ENCODE measurements at places on chromosomes 7 and 10.

GRCh38 chr10:104766341-104766740, 125.3 kb downstream of the SORCS3 start:
- DNase-seq: no peak

DNA sequence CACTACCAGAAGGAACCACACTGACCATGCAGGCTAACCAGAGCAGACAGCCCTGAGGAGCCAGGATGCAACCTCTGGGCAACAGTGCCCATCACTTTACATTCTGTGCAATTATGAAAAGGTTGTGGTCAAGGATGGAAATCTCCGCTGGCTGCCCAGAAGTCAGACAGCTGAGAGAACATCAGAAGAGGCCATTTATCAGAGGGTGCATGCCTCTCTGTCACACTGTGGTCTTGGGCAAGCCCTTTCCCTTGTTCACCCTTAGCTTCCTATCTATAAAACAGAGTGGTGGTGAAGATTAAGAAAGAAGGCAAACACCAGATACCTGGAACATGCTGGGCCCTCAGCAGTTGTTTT, 120.7 kb upstream of the GDF10 start:
- no peak for DNase-seq

- no peak for DNase-seq
These were observed 8.7 kb upstream of the LRRTM3 start for GRCh38 chr10:66917104-66917503.

DNA sequence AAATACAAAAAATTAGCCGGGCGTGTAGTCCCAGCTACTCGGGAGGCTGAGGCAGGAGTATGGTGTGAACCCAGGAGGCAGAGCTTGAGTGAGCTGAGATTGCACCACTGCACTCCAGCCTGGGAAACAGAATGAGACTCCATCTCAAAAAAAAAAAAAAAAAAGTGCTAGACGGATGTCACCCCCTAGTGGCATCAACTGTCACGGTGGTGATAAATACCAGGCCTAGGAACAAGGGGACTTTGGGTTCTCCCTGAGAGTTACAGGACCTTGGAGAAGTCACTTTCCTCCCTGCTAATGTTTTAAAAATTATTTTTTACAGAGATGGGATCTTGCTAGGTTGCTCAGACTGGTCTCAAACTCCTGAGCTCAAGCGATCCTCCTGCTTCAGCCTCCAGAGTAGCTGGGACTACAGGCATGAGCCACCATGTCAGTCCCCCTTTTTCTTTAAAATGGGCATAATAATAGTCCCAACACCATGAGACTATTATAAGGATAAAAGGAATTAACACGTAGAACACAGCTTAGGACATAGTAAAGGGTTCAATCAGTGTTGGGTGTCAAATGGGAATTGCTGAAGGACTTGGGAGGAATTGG, 2.6 kb upstream of the TMEM130 start:
- DNase-seq: no peak

- no peak for DNase-seq
These were observed 21.1 kb upstream of the ABCC2 start for GRCh38 chr10:99761365-99761764.

DNA sequence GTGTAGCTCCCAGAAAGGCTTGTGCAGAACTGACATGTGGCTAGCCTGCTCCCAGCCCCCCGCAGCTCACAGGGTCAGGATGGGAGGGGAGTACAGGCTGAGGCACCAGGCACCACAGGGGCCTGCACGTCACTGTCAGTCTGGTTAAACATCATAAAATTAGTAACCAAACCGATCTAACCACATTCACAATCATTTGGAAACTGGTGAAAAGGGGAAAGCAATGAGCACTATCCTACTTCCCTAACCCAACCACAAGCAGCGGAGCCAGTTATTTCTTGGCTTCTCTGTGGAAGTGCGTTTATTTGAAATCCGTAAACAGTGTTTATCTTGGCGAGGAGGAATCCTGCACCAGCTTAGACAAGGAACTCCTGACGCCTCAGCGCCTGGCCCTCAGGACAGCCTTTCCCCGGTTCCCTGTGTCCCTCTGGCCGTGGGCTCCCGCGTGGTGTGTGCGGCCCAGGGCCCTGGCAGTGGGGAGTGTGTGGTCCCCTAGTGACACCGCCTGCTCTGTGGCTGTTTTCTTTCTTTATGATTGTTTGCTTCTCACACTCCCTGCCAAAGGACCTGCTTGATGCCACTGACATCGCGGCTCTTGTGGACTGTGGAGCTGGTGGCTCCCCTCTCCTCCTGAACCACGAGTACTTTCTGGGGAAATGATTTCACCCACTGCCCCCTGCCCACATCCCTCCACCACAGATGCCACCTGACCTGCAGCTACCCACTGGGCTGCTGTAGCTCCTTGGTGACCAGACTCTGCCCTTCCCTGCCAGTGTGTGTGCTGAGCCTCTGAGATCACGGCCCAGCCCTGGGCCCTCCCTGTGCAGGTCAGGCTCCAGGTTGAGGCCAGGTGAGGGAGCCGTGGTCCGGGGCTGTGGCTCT, 38.0 kb downstream of the INPP5A start:
- peak; percentile 59 for DNase-seq

- no peak for DNase-seq
These were observed 427.9 kb upstream of the CELF2 start for GRCh38 chr10:10589540-10590303.

DNA sequence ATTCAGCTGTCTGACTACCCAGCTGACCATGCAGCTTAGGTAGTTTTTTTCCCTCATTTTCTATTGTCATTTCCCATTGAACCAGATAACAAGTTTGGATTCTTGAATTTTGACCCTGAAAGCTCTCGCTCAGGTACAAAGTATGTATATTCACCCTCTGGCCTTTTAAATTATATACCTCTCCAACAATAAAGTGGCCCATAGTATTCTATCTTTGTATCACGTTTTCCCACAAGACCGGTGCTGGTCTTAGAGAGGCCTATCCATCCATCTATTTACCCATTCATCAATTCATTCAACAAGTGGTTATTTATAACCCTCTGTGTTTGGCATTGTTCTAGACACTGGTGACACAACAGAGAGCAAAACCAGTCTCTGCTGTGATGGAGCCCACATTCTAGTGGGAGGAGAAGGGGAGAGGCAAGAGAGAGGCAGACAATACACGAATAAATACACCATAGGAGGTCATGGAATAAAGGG, 35.2 kb upstream of the NPSR1 start:
- no peak for DNase-seq

GRCh38 chr7:142745091-142745635, 4.1 kb upstream of the PRSS1 start:
- DNase-seq: no peak

GRCh38 chr10:80413271-80413996, 5.1 kb downstream of the PRXL2A start:
- no peak for DNase-seq

DNA sequence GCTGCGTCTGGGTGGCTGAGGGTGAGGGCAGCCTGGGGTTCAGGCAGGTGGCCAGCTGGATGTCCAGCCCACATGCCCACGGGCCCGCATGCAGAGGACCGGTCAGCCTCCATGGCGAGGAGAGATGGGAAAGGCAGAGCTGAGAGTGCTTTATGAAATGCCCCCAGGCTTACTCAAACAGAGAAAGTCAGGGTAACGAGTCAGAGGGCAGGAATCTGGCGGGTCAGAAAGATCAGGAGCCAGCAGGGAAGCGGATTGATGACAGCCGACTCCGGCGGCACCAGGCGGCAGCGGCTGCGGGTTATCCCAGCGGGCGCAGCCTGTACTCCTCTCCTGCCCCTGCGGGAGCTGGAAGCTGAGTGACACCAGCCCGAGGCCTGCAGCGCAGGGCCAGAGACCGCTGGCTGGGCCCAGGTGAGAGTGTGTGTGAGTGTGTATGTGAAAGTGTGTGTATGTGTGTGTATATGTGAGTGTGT, 13.4 kb downstream of the SLC13A4 start:
- DNase-seq: no peak

- DNase-seq: no peak
These were observed 186.1 kb upstream of the KAT6B start for GRCh38 chr10:74640134-74640921.

DNA sequence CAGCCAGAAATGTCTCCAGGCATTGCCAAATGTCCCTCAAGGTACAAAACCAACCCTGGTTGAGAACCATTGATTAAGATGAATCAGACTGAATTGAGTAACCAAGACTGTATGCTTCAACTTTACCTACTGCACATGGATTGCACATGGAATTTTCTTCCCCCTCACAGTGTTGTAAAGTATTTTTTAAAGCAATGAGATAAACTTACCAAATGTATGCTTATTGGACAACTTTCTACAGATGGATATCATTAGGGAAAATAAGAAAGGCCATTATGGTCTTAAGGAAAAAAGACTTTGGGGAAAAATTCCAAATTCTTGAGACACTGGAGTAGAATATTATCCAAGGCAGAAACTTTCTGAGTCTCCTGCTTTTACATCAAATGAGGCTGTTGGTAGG, 20.9 kb upstream of the MTPN start:
- no peak for DNase-seq

GRCh38 chr10:111222961-111223360, 146.1 kb downstream of the ADRA2A start:
- no peak for DNase-seq

DNA sequence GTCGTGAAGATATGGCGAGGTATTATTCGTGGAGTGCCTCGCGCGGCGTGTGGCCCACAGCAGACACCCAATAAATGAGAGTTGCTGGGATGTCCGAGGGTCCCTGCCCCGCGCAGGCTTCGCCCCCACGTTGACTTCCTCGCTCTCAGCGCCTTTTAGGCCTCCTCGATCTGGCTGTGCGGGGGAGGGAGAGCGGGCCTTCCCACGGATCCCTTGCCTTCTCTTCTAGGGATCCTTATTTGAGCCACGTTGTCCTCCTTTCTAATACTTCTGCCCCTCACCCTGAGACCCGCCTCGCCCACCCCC, 660 bp downstream of the VCL start:
- DNase-seq: no peak

GRCh38 chr10:5089865-5090264, 4.3 kb upstream of the AKR1C3 start:
- no peak for DNase-seq

DNA sequence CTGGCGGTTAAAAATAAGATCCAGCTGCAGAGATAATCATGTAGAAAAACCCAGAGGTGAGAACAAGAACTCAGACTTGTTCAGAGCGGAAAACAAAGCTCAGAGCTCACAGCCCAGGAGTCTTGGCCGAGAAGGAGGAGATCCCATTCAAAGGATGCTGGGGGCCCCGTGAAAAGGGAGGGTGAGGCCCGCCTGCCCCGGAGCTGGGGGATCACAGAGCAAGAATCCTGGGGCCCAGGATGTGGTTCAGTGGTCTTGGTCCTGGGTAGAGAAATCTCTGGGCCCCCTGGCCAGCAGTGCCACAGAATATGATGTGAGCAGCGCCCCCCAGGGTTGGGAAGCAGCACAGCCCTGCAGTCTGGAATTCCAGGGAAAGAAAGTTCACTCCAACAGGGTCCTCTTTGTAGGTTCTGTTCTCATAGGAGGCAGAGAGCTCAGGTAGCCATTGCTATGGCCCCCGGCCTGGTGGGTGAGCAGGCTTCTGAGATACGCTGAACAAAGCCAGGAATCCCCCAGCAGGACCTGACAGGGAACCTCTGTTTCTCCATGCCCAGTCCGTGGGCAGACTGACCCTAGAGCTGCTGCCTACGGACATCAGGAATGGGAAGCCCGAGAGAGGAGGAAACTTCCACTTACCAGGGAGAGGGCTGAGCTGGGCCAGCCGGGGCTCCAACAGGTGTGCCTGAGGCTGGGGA, 77.7 kb upstream of the GNA12 start:
- DNase-seq: no peak

- DNase-seq: no peak
These were observed 73.2 kb downstream of the GRID1 start for GRCh38 chr10:86293396-86293791.

- DNase-seq: no peak
These were observed 826 bp downstream of the GIMAP7 start for GRCh38 chr7:150515248-150516147.

- DNase-seq: no peak
These were observed 88.6 kb downstream of the LYZL1 start for GRCh38 chr10:29377333-29377961.

- DNase-seq: no peak
These were observed 312.9 kb downstream of the RNLS start for GRCh38 chr10:88270061-88270808.

GRCh38 chr7:107312418-107312817, 143.6 kb downstream of the HBP1 start:
- DNase-seq: no peak

DNA sequence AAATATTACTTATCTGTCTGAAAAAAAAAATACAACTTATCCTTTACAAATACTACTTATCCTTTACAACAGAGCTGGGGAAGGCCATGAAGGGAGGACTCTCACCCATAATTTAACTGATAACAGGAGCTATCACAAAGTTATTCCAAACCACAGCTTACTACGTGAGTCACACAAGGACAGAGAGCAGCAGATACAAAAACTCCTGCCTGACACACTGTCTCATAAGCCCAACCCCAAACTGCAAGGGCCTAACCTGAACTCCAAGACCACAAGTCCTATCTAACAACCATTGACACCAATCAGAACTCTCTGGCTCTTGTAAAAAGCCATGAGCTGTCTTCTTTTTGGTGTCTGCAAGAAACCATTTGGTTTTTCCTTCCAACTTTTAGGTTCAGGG, 28.5 kb upstream of the CXCL12 start:
- no peak for DNase-seq

DNA sequence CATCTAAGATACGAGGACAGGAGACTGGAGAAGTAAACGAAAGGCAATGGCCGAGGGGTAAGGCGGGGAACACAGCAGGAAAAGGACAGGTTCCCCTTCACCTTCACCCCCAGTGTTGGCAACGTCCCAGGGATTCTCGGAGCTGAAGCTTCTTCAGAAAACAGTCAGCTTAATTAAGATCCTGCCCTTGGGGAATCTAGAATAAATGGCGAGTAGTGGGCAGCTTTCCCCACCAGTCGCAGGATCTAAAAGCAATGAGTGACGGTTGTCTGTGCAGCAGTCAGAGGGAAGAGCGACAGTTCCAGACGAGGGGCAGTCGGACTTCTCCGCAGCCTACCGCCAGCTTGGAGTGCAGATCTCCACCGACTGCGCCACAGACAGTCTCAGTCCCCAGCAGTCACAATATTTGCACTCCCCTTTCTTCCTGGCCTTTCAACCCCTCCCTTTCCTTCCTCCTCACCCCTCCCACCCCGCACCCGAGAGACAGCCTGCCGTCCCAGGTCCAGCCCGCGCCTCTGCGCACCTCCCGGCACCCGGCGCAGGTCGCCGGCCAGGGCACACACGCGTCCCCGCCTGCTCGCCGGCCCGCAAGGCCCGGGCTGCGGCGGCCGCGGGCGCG, 10.9 kb upstream of the SP8 start:
- DNase-seq: no peak

- no peak for DNase-seq
These were observed 24.5 kb downstream of the CRCP start for GRCh38 chr7:66138994-66139752.

GRCh38 chr7:138442822-138443221, 17.2 kb upstream of the TRIM24 start:
- DNase-seq: no peak
